ENCODE measurements at places on chromosomes 1 and 21.
A peak's percentile ranks its signal among the peaks of the same experiment; 100 is the strongest.

GRCh38 chr1:29883411-29883832 lies 647.1 kb downstream of the PTPRU start:
- DNase-seq, result no peak

DNA sequence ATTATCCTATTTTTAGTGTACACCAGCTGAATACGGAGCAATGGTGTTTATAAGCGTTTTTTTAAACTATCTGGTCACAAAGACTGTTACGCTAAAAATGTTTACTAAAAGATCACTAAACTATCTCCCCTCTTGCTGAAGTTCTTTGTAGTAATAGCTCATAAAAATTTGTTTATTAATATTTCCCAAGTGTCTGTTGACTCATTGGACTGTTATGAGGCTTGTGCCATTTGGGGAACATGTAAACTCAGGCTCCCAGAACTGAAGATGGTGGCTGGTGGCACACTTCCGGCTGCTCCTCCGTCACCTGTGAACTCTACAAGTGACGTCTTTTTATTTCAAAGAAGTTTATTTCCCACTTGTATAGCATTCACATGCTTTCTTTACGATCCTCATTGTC lies 46.3 kb downstream of the AIDA start:
- DNase-seq, result no peak

- DNase-seq, result peak; percentile 39
These were observed 23.8 kb downstream of the ATP8B2 start for GRCh38 chr1:154349121-154349520.

DNA sequence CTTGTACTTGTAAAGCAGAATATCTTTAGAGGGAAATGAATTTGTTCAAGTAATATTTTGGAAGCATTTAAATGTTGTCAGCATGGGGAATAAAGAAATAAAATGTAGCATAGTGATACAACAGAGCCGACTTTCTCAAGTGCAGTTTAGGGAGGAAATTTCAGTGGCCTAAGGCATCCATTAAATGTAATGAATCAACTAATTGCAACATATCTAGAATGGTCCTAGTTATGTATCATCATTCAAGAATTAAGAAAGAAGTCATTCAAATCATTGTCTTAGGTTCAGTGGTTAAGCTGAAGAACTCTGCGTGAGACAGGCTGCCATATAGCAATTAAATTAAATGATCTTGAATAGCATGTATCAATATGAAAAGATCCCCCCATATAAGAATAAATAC lies 360.7 kb downstream of the TBX15 start:
- DNase-seq, result no peak

DNA sequence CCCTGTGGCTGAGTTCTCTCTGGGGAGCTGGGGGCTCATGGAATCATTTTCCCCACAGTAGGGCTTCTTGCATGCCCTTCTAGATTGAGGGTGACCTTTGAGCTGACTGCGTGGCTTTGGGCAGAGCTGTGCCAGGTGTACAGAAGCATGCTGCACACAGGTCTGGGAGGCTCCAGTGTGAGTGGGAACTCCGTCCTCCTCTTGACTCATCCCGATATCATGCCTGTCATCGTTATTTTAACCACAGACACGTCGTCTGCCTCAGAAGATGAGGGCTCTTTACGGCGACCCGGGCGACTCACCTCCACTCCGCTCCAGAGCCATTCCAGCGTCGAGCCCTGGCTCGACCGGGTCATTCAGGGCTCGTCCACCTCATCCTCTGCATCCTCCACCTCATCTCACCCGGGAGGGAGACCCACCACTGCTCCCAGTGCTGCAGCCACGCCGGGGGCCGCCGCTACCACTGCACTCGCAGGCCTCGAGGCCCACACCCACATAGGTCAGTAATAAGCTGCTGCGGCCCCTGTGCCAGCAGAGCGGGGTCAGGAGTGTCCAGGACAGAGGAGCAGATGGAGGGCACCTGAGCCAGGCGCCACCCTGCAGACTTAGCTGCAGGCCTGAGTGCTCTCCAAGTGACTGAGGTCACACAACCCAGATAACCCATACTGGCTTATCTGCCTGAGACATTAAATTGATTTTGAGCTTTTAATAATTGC lies 39.8 kb downstream of the DIP2A start:
- no peak for DNase-seq

- peak; percentile 69 for DNase-seq
These were observed 164.7 kb downstream of the GALNT2 start for GRCh38 chr1:230231774-230232145.

DNA sequence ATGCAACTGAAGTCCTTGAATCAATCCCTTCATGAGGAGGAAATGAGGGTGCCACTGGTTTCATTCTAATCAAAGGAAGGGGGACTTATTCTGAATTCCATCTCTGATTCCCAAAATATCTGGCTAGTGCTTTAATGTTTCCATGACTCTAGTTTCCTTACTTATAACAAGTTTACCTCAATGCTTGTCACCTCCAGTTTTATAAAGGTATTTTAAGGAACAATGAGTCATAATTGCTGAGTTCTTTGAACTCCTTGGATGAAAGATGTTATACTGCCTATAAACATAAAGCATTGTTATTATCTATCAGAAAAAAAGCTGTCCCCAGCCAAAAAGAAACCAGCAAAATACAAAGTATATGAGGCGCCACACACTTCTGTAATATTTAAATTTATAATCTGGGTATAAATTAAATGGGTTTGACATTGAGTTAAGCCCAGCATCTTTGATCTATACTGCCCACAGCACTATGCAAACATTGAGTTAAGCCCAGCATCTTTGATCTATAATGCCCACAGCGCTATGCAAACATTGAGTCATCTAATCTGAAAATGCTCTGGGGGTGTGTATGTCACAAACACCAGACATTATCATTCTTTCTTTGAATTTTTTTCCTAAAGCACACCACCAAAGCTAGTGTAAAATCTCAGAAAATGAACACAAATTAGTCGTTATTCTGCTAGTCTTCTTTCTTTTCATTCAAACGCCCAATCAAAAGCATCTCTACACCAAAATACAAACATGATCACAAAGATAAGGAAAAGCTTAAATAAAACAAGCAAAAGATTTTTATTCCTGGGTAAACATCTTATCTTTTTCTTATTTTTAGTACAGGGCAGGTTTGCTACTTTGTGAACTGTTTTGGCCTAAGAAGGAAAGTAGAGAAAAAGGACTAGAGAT lies 11.5 kb upstream of the CXADR start:
- DNase-seq, result no peak

GRCh38 chr1:214538496-214538895 lies 12.9 kb downstream of the PTPN14 start:
- DNase-seq, result no peak

- DNase-seq, result no peak
These were observed 32.5 kb downstream of the RTCA start for GRCh38 chr1:100298512-100298911.

GRCh38 chr1:53069663-53070327 lies 7.8 kb downstream of the PODN start:
- peak; percentile 27 for DNase-seq

- DNase-seq, result no peak
These were observed 8.6 kb upstream of the EPHA2 start for GRCh38 chr1:16164213-16165072.

GRCh38 chr1:68111519-68112436 lies 61.4 kb upstream of the DIRAS3 start:
- peak; percentile 82 for DNase-seq

DNA sequence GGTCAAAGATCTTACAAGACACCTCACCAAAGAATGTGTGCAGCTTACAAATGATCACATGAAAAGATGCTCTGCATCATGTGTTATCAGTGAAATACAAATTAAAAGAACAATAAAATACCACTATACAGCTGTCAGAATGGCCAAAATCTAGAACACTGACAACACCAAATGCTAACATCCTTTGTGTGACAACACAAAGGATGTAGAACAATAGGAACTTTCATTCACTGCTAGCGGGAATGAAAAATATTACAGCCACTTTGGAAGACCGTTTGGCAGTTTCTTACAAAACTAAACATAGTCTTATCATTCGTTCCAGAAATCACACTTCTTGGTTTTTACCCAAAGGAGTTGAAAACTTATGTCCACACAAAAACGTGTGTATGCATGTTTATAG lies 20.6 kb upstream of the SELP start:
- DNase-seq, result no peak

DNA sequence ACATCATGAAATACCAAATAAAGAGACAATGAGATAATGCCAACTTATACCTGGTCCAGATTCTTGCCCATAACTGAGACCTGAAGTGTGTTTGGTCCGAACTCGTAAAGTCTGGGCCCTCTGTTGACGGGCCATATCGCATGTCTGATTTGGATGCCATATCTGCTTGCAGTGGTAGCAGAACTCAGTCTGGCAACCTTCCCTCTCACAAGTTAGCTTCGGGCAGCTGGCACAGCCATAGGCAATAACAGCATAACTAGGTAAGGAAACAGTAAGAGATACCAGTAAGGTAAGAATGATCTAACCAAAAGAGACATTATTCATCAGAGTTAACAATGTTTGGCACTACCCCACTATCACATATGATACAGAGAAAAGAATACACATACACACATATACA lies 15.1 kb downstream of the RNF19B start:
- no peak for DNase-seq

GRCh38 chr1:117229217-117229616 lies 18.5 kb upstream of the VTCN1 start:
- no peak for DNase-seq

DNA sequence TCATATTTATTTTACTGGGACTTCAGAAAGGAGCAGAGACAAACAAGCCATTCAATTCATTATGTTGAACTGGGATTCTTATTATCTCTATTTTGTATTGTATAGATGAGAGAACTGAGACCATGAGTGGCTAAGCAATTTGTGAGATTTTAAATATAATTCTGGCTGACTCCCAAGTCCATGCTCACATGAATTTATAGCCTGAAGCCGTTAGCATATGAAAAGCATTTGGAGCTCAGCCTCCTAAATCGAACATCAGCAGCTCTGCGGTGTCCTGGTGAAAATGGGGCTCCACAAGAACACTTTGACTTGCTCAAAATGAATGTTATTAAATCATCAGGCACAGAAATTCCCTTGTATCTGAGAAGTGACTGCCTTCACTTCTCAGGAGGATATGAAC lies 96.8 kb upstream of the DPT start:
- DNase-seq, result no peak

- DNase-seq, result no peak
These were observed 73.5 kb downstream of the RRAGC start for GRCh38 chr1:38786040-38786436.

GRCh38 chr1:113247782-113248181 lies 142.5 kb upstream of the MAGI3 start:
- no peak for DNase-seq

GRCh38 chr1:230281556-230281955 lies 144.6 kb downstream of the PGBD5 start:
- DNase-seq, result no peak

GRCh38 chr1:101005871-101006270 lies 19.7 kb downstream of the DPH5 start:
- no peak for DNase-seq

GRCh38 chr1:25066256-25066655 lies 136.2 kb upstream of the RUNX3 start:
- no peak for DNase-seq

DNA sequence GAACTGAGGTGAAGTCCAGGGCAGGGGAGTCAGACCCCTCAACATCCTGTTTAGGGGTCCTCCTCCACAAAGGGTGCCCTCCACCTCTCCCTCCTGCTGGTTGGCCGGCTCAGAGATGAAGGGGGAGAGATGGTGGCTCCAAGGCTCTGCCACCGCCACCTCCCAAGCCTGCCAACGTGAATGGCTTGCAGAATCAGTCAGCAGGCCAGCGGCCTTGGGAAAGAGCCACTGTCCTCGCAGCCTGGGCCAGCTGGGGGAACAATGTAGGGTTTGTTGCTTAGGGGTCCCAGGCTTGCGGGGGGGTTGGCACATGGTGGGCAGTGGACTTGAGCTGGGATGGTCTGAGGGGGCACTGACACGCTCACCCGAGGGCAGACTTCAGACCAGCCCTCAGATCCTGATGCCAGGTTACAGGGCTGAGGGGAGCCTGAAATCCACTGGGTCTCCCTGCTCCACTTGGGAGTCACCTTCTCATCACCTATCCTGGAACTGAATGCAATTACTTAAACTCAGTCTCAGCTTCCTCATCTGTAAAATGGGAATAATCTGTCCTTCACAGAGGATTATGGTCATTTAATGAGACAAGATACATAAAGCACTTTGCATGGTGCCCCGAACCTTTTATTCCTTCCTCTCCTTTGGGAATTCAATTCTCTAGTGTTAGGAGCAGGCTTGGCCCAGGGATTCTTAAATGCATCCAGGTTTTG lies 8.3 kb downstream of the GPR37L1 start:
- DNase-seq, result no peak

DNA sequence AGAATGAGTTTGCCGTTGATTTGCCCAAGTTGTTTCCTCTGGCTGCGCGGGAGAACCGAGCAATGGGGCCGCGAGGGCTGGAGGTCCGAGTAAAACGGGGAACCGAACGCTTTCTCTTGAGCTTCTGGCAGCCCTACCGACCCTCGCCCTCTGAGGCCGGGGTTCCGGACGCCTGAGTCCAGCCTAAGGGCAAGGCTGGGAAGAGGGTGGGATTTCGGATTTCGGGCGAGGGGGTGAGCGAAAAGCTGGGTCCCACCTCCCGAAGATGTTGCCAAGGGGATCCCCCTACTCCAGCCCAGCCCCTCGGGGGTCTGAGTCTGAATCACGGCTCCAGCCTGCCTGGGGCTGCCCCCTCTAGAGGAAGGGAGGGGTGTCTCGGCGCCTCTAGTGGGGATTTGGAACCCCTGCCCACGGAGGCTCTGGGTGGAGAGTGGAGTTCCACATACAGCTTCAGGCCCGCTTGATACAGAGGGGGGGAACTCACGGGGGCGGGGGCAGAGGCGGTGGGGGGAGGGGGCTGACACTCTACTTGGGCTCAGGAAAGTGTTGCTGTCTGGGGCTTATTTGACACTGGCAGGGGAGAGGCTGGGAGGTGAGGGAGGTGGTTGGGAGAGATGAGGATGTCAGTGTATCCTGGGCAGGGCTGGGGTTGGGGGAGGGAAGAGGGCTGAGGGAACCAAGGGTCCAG lies 617 bp downstream of the KIRREL1 start:
- peak; percentile 45 for DNase-seq

DNA sequence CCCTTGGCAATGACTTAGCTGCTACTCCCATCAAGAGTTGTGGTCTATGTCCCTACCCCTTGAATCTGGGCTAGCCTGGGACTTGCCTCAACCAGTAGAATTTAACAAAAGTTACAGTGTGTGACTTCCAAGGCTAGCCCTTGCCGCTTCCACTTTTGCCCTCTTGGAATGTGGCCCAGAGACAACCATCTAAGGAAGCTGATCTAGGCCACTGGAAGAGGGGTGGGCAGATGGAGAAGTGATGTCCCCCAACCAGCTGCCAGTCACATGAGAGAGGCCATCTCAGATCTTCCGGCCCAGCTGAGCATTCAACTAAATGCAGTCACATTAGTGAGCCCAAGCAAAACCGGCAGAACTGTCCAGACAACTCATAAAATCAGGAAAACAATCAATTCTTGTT lies 115.1 kb downstream of the TOMM20 start:
- no peak for DNase-seq

- no peak for DNase-seq
These were observed 33.6 kb downstream of the NTPCR start for GRCh38 chr1:232983817-232984567.

DNA sequence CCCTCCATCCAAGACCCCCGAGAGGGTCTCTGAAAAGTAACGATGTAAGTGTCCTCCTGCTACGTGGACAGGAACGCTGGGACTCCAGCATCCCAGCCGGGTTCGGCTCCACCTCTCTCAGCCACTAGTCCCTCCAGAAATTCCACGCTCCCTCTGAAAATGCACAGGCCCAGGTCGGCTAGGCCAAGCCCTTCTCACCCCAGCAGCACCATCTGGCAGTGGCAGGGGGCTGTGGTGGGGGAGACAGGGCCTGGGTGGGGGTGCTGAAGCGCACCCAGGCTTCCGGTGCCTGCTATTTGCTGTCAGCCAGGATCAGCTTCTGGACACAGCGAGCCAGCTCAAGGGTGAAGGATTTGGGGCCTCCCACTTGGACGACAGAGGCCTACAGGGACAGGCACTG lies 73.3 kb downstream of the ARHGEF16 start:
- no peak for DNase-seq

Data from left ventricle myocardium superior (tissue), 1 donor.